ENCODE measurements at places on chromosomes 7 and 10.
A peak's percentile ranks its signal among the peaks of the same experiment; 100 is the strongest.

DNA sequence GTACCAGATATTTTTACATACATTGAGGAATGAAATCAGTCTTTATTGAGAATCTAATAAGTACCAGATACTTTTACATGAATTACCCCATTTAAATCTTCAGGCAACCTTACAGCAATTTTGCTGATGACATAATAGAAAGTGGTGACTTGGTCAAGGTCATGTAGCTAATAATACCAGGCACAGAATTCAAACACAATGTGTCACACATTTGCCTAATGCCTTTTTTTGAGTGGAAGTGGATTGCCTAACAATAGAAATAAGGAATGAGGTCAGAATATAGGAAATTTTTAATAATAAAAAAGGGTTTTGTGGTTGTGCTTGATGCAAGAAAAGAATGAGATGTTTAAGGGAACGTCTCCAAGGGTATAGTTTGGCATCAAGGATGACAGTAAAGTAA, 466.6 kb upstream of the IGFBP3 start:
- no peak for DNase-seq

DNA sequence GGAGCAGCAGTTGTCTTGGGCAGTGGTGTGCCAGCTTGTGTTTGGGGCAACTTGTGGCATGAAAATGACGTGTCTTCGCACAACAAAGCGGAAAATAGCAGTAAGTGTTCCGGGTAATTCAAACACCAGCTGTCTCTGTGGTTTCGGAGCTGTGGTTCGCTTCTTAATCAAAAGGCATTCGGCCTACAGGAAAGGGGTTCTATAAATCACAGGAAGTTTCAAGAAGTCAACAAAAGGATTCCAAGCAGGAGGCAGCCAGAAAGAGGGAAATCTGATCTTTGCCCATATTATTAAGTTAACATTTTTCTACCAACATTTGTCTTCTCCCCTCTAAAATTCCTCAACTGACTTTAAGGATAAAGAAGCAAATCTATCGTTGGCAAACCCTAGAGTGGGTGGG, 353.4 kb downstream of the FGFR2 start:
- DNase-seq: no peak

DNA sequence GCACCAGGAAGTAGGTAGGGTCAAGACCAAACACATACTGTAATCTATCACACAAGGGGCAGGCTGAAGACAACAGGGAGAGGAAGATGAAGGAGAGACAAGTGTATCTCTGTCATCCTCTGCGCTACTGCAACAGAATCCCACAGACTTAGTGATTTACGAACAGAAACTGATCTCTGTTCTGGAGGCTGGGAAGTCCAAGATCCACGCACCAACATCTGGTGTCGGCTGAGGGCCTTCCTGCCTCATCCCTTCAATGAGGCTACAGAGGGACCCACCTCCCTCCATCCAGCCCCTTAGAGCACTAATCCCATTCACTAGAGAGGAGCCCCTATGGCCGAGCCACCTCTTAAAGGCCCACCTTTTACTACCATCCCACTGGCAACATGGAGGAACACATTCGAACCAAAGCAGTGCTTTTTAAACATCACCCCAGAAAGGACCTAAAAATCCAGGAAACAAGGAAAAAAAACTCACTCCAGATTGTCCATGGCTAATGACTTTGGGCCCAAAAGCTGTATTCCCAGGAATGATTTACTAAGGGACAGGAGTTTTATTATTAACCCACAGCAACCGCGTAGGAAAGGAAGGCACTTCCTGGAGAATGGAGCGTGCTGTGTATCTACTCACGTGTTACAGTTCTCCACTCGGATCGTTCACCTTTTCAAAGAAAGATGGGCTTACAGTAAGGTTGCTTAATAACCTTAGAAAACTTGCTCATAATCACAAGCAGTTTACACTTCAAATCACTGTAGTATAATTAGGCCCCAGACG, 4.2 kb downstream of the BNIP3 start:
- no peak for DNase-seq

GRCh38 chr10:76397181-76398042, 966.0 kb downstream of the LRMDA start:
- peak; percentile 66 for DNase-seq

- no peak for DNase-seq
Measured at GRCh38 chr10:31291123-31291522, 27.9 kb upstream of the ZEB1 start.

DNA sequence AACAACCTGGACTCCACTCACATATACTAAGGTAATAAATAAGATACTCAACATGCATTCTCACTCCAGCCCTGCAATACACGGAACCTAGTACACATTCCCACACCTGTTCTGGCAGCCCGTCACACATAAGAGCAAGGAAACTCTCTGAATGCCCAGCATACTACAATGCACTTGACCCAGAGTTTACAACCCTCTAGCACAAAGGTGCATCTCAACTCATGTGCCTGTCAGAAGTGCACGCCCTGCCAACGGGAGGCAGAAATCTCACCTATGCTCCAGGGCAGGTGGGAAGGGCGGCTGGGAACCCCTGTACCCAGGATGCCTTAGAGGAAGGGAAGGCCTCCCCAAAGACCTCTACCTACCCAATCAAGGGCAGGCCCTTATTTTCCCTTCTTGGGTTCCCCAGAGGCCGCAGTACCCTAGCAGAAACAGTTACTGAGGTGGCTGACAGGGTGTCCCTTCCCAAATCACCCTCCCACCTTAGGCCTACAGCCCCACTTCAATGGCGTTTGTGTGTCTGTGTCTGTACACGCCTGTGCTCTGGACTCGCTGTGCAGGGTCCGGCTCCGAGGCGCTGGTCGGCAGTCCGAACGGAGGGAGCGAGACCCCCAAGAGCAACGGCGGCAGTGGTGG, 2.0 kb downstream of the EVX1 start:
- DNase-seq: no peak

DNA sequence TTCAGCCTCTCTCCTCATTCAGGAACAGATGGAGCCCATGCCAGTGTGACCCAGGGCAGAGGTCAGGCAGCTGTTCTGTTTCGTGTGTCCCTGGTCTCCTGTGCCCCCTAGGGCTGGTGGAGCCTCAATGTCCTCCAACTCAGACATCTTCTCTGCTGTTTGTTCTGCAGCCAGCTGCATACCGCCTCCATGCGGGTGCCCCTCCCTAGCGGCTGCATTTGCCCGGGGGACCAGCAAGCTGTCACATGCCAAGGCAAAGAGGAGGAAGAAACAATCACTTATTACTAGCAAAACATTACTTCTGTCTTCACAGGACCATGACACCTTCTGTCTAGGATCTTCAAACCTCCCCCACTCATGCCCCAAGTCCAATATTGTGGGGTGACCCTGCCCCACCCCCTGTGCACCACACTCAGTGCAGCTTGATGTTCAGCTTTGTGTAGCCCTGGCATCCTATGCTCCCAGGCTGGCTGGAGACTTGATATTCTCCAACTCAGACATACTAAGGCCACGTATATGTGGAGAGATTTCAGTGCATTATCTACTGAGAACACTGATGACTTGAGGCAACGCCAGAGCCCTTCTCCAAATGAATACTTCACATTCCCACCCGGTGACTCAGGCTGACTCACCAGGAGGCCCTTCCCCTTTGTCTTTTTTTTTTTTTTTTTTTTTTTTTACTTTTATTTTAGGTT, 188.9 kb downstream of the SKIDA1 start:
- peak; percentile 91 for DNase-seq

GRCh38 chr10:31458974-31459373, 140.0 kb downstream of the ZEB1 start:
- DNase-seq: no peak

DNA sequence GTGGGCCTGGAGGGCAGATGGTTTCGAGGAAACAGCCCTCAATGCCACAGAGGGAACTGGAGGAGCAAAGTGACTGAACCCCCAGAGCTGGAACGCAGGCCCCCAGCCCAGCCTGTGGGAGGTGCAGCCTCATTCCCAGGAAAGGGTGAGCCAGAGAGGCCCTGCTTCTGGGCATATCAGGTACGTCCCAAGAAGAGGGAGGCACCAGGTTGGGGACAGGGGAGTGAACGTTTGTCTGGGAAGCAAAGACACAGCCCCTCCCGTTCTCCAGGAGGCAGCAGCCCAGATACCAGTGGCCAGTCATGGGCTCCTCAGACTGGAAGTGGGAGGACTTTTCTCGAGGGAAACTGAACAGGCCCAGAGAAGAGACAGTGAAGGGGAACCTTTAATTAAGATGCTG, 74.3 kb upstream of the RET start:
- no peak for DNase-seq

- no peak for DNase-seq
Measured at GRCh38 chr10:112298581-112298980, 15.4 kb downstream of the TECTB start.

DNA sequence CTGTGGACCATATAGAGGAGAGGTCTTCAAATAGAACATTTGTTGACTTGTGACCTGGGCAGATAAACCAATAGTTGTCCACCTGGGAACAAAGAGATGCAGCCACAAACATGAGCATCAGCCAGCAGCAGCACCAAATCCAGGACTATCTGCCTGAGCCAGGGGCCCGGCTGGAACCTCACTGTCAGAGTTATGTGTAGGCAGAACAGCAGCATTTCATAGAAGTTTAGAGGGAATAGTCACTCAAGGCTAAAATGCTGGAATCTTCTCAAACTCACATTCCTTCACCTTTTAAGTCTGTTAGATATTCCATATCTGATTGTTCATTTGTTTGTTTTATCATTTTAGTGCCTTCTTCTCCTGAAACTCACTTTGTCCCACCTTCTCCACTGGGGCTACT, 72.2 kb upstream of the IL6 start:
- no peak for DNase-seq

DNA sequence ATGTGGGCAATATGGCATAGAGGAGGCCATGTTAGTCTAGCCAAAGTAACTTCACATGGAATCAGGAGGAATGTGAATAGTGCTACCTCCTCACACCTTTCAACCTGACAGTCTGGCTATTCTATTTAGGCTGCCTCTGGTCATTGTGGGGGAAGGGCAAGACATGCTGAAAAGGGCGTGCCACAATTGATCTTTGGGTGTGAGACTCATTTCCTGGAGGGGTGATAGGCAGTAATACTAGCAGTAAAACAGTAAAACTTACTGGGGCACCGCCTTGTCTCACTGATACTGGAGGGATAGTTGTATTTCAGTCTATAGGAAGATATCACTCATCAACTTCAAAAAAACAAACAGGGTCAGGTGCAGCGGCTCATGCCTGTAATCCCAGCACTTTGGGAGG, 88.7 kb downstream of the TMEM168 start:
- DNase-seq: no peak

DNA sequence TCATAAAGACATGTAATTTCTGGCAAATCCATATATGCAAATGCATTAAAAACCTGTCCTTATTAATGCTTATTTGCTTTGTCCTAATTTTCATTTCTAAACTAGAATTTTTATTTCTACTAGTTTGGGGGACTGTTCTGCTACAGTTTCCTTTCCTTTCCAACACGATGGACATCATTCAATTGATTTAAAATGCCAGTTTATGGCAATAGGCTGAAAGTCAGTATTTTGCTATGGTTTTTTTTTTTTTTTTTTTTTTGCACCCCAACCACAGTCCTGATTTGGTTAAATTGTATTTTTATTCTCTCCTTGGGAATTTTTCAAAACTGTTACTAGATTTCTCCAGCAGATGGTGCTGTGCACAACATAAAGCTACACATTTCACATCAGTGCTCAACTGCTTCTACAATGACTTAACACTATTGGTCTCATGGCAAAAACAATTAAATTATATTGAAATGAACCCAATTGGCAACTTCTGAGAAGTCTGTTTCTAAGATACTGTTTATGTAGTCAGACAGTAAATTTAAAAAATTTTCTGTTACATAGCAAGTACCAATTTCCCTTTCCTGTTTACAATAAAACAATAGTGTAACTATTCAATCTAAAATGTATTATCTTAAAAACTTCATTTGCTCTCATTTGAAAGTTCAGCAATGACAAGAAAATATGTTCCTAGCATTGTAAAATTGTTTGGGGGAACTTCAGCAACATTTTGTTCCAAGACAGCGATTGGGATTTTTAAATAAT, 193.8 kb upstream of the CCDC6 start:
- DNase-seq: no peak

DNA sequence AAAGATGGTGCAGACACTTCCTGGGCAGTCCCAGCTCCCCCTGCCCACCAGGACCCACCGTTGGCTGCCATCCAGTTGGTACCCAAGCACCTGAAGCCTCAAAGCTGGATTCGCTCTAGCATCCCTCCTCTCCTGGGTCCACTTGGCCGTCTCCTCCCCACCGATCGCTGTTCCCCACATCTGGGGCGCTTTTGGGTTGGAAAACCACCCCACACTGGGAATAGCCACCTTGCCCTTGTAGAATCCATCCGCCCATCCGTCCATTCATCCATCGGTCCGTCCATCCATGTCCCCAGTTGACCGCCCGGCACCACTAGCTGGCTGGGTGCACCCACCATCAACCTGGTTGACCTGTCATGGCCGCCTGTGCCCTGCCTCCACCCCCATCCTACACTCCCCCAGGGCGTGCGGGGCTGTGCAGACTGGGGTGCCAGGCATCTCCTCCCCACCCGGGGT, 14.5 kb upstream of the LIMK1 start:
- peak; percentile 26 for DNase-seq

DNA sequence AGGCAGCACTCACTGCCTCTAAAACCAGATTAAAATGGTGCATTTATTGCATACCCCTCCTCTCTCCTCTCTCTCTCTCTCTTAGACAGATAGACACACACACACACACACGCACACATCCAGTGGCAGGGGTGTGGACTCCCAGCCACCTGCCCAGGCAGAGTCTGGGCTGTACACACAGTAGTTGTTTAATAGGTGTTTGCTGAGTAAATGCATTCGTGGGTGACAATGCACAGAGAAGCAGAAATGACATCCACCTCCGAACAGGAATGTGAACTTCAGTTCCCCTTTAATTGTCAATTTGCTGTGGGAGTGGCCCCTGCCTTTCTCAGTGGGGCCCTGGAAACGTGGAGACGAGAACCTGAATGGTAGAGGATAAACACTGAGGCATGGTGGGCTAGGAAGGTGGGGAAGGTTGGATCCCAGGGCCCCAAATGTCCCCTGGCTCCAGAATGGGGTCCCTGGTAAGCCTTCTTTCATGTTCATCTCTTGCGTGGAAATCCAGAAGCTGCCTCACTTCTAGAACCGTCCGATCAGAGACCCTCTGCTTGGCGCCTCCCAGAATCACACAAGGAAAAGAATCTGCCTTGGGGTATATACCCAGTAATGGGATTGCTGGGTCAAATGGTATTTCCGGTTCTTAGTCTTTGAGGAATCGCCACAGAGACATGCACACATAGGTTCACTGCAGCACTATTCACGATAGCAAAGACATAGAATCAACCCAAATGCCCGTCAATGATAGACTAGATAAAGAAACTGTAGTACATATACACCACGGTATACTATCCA, 58.5 kb upstream of the ECHDC3 start:
- no peak for DNase-seq

GRCh38 chr10:12909836-12910185, 91.7 kb downstream of the CCDC3 start:
- no peak for DNase-seq
